ENCODE measurements at places on chromosomes 1 and 21. TPM values are rescaled to one million over a fixed set of nuclear protein-coding genes. Genes with fewer than 3 reads are reported as not detected.

BSND gene
- not detected for total RNA-seq

AMY2A gene
- not detected for total RNA-seq

KRTAP21-2 gene
- not detected for total RNA-seq

GRCh38 chr1:63545780-63546179 lies 22.5 kb downstream of the EFCAB7 start:
- DNase-seq, result no peak

DNA sequence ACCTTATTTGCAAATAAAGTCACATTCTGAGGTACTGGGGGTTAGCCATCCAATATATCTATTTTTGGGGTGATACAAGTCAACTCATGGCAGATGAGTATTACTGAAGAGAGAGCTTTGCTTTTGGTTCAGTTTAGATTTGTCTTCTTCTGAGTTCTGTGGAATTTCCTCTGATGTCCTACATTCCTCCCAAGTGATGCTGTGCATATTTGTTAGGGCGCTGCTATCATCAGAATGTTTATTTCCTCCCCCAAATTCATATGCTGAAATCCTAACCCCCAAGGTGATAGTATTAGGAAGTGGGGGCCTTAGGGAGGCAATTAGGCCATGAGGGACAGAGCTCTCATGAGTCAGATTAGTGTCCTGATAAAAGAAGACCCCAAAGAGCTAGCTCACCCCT lies 96.2 kb upstream of the WLS start:
- DNase-seq, result no peak

DNA sequence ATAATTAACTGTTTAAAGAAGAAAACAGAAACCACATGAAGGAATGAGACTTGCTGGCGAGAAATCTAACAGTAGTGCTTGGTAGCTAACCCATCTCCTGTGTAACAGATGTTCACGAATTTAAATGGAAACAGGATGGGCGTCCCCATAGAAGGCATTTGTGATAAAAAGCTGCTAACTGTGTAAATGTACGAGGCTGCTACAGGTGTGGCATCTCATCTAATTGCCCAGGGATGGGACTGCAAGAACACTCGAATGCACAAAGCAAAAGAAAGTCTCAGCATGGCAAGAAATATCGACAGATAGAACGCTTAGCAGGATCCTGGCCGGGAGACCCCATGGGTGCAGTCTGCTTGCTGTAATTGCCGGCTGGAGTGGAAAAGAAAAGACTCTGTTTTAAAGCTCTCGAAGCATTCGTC lies 112.7 kb downstream of the RUNX1 start:
- DNase-seq, result no peak

GRCh38 chr1:8925406-8925805 lies 20.3 kb upstream of the CA6 start:
- no peak for DNase-seq

DNA sequence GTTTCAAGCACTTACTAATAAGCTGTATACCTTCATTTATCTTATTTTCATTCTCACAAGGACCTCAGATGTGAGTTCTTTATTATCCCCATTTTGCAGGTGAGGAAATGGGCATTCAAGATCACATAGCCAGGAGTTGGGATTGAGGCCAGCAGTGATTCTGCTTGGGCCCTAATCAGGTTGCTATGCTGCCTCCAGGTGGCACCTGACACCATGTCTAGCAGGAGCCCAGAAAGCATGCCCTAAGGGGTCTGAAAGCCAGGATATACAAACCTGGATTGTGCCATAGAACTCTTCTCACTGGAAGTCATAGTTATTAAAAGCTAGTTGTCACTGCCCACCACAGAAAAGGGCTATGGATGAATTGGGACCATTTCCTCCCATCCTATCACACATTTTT lies 61.1 kb downstream of the FYB2 start:
- no peak for DNase-seq

DNA sequence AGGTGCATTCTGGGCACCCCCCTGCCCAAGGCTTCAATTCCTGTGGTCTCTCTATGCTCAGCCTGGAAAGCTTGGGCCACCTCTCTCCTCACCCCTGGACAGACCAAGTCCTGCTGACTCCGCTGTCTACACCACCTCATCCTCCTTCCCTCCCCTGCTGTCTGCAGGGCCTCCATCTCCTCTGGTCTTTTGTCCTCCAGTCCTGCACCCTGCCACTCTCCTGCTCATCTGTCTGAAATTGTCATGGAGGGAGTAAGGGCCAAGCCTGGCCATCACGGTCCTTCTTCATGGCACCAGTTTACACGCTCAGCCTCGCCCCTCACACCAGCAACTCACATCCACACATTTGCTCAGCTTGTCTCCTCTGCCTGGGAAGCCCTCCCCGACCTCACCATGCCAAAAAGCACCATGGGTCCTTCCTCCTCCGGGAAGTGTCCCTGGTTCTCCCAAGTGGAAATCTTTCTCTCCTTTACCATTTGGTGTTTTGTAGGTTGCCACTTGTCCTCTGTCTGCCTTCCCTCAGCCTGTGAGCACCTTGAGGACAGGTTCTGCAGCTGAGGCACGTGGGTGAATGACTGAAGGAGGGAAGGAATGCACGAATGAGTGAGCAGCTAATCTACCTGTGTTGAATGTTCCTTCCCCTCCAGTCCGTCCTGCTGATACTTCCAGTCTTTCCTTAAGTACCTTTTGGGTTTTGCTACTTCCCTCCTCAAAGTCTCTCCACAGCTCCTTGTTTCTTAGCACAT lies 2.1 kb upstream of the SLC2A1 start:
- no peak for DNase-seq

- no peak for DNase-seq
Observed at GRCh38 chr1:29387210-29387609, 150.9 kb downstream of the PTPRU start.

DNA sequence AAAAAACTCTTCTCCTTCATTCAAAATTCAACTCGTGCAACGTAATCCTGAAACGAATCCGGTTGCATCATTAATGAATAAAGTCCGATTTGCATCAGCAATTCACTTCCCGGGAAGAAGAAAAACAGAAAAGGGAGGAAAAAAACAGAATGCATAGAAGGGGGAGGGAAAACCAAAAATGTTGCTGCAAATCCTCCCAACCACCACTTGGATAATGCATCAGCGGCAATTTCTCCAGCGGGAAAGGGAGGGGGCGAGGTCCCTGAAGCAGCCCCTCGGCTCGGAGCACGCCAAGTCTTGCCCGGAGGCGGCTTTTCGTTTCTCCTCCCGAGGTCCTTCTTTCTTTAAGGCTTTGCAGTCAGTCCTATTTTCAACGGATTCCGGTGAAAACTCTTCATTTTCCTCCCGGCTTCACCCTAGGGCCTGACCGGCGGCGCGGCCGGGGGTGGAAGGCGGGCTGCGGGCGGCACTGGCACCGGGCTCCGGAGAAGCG lies 723 bp downstream of the CDC42BPA start:
- DNase-seq, result peak; percentile 72

DNA sequence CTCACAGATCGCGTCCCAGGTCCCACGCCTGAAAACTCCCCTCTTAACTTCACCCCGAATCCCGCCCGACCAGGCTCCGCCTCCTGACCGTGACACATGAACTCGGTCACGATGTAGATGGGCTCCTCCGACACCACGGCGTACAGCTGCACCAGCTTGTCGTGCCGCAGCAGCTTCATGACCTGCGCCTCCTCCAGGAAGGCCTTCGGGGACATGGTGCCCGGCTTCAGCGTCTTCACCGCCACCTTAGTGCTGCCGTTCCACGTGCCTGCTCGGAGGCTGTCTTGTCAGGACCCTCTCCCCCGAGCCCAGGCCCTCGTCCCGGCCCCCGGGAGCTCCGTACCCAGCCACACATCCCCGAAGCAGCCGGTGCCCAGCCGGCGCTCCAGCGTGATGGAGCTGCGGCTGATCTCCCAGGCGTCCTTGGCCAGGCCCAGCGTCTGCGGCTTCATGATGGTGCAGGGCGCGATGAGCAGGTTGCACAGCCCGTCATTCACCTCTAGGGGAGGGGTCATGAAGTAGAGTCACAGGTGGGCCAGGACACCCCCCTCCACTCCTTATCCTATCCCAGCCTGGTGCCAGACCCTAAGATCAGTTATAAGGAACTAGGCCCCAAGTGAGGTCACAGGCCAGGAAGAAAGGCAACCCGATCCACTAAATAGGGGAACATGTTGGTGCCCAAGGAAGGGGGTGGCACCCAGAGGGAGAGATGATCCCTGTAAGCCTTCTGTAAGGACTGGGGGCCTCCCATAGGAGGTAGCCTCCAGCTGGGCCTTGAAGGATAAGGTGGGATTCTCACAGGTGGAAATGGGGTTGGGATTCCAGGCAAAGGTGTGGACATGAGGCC lies 11.6 kb upstream of the AHDC1 start:
- no peak for DNase-seq

- no peak for DNase-seq
Observed at GRCh38 chr1:234327577-234328164, 45.6 kb upstream of the COA6 start.

- no peak for DNase-seq
Observed at GRCh38 chr1:66143651-66144050, 351.0 kb downstream of the PDE4B start.

GRCh38 chr1:177546346-177546745 lies 375.6 kb downstream of the BRINP2 start:
- DNase-seq, result no peak

DNA sequence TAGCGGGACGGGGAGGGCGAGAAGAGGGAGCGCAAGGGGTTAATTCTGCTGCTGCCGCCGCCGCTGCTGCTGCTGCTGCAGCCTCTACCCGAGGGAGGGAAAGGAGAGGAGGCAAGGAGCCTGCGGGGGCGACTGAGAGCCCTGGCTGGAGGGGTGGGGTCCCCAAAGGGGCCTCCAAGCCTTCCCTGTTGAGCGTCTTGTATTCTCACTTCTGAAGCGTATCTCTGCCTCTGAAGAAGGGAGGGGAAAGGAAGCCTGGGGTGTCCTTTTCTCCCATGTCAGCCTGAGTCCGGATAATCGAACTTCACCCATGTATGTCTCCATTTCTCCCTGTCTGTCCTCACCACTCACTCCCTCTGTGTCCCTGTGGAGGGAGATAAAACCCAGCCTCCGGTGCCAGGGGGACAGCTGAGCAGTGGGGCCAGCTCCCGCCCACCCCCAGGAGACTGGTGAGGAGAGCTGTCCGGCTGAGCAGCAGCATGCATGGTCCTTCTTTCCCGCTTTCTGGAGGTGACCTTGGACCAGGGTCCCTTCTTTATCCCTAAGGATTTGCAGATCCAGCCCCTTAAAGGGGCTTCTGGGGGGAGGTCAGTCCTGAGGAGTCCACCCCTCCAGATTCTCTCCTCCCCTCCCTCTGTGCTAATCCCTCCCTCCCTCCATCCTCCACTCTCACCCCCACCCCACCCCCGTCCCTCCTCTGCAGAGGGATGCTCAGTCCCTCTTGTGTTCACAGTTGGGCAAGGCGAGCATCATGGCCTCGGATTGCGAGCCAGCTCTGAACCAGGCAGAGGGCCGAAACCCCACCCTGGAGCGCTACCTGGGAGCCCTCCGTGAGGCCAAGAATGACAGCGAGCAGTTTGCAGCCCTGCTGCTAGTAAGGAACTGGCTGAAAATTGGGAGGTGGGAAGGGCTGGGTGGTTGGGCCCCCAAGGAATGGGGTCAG lies 1.0 kb downstream of the NCDN start:
- DNase-seq, result no peak

DNA sequence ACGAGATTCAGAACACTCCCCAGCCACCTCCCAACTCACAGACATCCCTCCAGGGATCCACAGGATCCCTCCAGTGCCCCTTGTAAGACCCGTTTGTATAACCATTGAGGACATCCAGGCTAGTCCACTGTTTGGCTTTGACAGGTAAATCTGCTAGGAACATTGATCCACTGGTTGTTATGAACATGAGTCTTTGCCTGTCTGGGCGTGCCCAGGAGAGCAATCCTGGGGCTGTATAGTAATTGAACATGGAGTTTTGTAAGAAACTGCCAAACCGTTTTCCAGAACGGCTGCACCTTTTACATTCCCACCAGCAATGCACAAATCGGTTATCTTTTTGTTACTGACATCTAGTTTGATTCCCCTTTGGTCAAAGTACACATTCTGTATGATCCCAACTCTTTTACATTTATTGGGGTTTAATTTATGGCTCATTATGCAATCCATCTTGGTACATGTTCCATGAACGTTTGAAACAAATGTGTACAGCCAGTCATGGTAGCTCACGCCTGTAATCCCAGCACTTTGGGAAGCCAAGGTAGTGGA lies 88.7 kb downstream of the WDR4 start:
- DNase-seq, result no peak

DNA sequence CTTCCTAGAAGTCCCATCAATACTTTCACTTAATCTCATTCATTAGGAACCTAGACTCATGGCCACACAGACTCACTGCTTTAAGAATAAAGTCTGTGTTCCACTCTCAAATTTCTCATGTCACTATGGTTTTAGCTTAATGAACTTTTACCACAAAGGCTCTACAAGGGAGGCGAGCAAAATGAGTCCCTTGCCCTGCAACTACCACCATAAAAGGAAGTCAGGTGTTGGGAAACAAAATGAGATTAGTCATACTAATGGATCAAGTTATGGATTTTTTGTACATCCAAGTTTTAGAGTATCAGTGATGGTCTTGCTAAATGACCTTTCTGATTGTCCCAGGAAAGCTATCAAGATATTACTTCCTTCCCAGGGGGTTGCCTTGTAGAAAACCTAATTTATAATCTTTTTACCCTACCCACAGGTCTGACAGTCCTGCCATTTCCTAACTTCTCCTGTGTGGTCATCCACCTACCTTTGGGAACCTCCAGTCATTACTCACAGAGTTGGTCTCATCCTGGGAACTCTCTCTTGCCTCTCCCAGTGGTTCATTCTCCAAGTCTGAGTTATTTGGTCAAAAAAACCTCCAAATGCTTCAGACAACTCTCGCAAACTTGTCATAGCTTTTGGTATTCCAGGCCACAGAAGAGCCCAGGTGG lies 51.8 kb upstream of the SLC16A1 start:
- no peak for DNase-seq

- DNase-seq, result peak; percentile 93
Observed at GRCh38 chr1:155193275-155193990, 14.3 kb downstream of the THBS3 start.
